ENCODE measurements at places on chromosomes 6 and 20.

GRCh38 chr20:62232194-62232593 lies 6.1 kb upstream of the OSBPL2 start:
- no peak for DNase-seq

GRCh38 chr6:149211046-149211571 lies 106.4 kb upstream of the TAB2 start:
- no peak for DNase-seq

DNA sequence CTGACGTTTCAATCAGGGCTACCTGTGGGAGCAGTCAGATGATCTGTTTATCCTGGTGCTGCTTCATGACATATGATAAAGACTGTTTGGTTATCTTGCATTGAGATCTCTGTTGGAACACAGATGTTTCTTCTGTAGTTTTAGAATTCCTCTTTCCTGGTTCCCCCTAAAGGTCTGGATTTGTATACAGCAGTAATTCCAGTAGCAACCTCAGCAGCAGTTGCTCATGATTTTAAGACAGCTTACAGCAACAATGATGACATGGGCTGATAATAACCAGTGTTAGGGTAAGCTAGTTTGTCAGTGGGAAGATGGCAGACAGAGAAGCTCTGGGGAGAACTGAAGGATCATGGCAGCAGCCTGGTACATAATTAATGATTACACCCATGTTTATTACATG lies 439.4 kb downstream of the PHF3 start:
- DNase-seq, result no peak

GRCh38 chr20:41984031-41984430 lies 365.9 kb upstream of the CHD6 start:
- DNase-seq, result no peak

DNA sequence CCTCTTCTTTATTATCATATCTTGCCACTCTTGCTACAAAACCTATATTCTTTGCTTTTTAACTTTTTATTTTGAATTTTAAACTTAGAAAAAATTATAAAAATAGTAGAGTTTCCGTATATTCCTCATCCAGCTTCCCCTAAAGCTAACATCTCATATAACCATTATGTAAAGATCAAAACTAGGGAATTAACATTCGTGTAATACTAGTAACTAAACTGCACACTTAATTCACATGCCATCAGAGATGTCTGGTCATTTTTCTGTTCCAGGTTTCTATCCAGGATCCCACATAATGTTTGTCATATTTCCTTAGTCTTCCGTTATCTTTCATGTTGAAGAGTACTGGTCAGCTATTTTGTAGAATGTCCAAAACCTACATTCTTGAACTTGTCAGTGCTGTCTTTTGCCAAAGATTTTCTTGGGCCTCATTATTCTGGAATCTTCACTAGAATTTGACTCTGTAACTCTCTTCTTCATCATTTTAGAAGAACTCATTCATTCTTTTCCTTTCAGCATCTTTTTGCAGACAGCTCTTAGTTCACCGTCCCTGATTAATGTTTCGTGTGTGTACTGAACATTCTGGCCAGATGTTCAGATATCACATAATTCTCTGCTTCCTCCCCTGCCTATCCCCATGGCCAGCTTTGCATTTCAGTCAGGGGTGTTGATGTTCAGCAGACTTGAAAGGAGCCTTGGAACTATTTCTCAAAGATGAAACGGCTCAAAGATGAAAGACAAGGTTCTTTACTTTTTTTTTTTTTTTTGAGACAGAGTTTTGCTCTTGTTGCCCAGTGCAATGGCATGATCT lies 9.4 kb downstream of the CTNNBL1 start:
- no peak for DNase-seq

GRCh38 chr6:56048601-56049000 lies 173.2 kb upstream of the BMP5 start:
- DNase-seq, result no peak

DNA sequence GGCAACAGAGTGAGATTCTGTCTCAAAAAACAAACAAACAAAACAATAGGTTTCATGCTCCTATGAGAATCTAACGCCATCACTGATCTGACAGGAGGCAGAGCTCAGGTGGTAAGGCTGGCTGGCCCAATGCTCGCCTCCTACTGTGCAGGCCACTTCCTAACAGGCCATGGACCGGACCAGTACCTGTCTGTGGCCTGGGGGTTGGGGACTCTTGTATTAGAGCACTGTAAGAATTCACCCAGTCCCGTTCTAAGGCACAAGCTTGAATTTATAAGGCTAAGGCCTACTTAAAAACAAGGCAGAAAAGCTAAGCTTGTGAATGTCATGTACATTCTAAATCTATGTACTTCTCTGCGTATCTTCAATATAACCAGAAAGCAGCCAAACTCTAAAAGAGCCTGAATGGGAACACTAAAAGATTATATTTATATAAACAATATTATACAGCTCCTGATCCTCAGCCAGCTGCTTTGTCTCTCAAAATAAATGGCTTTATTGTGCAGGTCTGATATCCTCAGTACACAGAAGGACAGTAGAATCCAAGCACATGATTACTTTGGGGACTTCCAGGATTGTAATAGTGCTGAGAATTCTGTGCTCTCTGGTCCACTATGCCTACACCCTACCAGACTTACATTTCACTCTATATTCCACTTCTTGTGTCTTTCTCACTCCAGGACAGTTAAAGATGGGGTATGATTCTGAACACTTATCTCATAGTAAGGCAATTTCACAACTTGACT lies 64.5 kb upstream of the DST start:
- DNase-seq, result no peak

- DNase-seq, result no peak
Measured at GRCh38 chr6:20331042-20331441, 70.6 kb upstream of the E2F3 start.

DNA sequence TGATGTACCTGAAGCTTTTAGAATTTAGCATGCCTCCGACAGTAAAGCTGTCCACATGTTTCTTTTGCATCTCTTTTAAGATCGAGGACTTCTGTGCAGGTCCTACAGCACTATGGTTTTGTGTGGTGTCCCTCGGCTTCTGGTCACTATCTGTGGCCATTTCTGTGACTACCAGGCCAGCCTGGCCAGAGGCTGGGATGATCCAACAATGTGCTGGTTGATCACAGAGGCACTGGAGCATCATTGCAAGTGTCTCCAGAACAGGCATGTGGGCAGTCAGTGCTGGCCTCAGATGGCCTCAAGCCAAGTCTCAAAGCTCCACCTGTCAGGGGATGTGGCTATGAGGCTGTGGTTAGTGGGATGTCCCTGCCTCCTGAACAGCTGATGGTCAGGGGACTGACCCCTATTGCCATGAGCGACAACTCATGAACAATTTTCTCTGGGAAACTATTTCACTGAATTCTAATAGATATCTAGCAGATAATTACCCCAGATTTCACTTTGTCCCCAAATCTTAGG lies 136.6 kb downstream of the SYNDIG1 start:
- DNase-seq, result no peak

GRCh38 chr6:73078908-73079610 lies 146.2 kb downstream of the KHDC1L start:
- no peak for DNase-seq

- DNase-seq, result no peak
Measured at GRCh38 chr20:10637031-10637559, 36.7 kb downstream of the JAG1 start.

DNA sequence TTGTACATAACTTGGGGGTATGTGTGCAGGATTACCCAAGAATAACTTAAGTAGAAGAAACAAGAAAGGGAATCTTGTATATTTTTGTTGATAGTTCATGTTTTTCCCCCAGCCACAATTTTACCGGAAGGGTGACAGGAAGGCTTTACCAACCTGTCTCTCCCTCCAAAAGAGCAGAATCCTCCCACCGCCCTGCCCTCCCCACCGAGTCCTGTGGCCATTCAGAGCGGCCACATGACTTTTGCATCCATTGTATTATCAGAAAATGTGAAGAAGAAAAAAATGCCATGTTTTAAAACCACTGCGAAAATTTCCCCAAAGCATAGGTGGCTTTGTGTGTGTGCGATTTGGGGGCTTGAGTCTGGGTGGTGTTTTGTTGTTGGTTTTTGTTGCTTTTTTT lies 22.0 kb downstream of the PRDM1 start:
- DNase-seq, result no peak

GRCh38 chr6:137904822-137905617 lies 38.0 kb downstream of the TNFAIP3 start:
- no peak for DNase-seq

DNA sequence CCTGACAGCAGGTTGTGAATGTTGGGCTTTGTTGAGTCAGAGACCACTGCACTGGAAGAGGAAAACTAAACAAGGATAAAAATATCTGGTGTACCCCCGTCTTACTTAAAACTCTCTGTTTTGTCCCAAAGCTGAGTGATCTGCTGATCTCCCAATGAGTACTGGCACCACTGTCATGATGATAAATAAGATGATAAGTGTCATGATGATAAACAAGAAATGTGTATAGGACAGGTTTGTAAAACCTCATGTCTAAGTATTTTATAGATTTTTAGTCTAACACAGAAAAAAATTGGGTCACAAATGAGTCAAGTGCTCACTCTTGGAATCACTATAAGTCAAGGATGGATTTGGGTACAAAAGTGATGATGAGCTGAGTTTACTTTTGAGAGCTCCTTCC lies 8.5 kb upstream of the SIM1 start:
- no peak for DNase-seq

DNA sequence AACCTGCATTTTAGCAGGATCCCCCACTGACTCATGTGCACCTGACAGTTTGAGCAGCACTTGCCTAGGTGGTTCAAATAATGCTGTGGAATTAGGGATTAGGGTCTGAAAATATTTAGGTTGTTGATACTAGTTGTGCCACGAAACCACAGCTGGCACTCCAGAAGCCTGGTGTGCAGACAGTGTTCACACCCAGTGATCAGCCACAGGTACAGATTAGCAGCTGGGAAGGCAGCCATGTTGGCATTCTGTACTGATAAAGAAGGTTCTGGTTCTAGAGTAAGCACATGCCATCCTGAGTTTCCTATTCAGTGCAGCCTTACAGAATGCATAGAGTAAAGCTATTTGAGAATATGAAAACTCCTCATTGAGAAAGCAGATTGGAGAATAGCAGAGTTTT lies 30.1 kb downstream of the TMEM74B start:
- DNase-seq, result no peak

GRCh38 chr20:49669601-49670189 lies 44.0 kb downstream of the B4GALT5 start:
- DNase-seq, result no peak

- no peak for DNase-seq
Measured at GRCh38 chr6:161918109-161918531, 644.3 kb upstream of the AGPAT4 start.

GRCh38 chr6:157774153-157775135 lies 48.6 kb upstream of the SNX9 start:
- DNase-seq, result no peak

DNA sequence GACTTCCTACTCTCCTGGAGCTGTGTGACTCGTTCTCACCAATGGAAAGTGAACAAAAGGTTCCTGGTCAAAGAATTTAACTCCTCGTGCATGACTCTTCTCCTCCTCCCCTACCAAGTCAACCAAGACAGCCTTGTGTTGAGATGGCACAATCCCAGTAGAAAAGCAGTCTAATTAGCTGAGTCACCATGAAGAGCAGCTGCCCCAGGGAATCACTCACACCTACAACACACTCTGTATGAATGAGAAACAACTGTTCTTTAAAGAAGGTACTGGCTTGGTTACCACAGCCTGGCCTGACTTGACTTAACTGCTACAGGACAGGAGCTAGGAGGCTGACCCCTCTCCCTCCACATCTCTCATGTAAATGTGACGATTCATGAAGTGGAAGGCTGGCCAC lies 2.9 kb upstream of the HLA-DOB start:
- DNase-seq, result no peak

DNA sequence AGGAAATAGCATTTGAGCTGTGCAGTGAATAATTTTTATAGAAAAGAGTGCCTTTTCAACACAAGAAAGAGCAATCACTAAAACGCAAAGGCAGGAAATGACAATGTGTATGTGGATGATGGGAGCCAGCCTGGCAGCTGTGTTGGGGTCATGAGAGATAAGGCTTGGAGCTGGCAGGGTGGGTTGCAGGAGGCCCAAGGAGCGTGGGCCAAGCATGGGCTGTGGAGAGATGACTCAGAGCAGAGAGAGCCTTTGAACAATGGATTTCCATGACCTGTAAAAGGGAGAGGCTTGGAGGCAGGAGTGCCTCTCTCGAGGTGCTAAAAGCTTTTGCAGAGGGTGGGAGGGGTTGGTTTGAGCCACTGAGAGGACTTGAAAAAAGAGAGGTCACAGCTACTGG lies 6.6 kb upstream of the TBC1D7 start:
- DNase-seq, result no peak

- DNase-seq, result no peak
Measured at GRCh38 chr6:150272976-150273315, 95.9 kb upstream of the IYD start.

- no peak for DNase-seq
Measured at GRCh38 chr20:62674370-62674769, 32.1 kb downstream of the SLCO4A1 start.

GRCh38 chr6:121639021-121639420 lies 203.6 kb downstream of the GJA1 start:
- no peak for DNase-seq

DNA sequence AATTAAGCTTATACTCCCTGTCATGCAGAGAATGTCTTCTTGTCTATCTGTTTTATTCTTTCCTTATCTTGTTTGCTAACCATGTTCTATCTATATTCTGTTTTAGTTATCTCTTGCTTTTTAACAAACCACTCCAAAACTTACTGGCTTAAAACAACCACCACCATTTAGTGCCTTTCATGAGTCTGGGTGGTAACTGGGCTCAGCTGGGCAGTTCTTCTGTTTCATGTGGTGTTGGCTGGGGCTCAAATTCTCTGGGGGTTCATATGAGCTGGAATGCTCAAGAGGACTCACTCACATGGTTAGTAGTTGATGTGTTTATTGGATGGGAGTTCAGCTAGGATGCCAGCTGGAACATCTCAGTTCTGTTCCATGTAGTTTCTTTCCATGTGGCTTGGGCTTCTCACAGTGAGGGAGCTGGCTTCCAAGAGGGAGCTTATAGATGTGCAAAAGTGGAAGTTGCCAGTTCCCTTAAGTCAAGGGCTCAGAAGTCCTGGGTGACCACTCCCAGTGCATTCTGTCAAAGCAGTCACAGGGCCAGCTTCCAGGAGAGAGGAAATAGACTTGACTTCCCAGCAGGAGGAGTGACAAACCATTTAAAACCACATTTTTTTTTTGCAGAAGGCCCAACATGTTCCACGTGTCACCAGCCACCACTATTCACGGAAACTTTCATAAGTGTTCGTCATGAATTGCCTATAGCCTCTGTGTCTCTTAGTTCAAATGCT lies 70.4 kb downstream of the PLCB4 start:
- no peak for DNase-seq

DNA sequence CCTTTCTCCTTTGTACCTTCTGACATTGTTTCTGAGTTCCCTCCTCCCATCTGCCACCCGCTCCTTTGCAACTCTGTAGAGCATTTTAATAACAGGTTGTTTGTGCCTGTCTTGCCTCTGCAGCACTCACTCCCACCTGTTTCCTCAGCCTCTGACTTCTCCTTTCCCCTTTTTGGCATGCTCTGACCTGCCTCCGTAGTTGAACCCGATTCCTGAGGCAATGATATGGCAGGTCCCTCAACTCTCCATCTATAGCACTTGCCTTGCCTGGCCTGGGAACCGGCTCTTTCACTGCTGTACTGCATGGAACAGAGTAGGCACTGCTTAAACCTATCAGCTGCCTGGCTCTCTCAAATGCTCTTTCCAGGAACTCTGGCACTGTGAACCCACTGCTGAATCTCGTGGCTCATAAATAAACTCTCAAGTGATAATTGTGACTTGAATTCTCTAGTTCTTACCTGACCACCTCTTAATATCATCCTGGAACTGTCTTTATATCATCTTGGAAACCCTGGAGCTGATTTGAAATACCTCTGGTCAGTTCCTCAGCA lies 50.3 kb downstream of the UTRN start:
- DNase-seq, result no peak

Data from activated naive CD4-positive, alpha-beta T cell (primary cell).